ENCODE measurements at places on chromosomes 2 and 18.

GRCh38 chr2:60413069-60413813, 140.2 kb downstream of the BCL11A start:
- DNase-seq, result no peak

GRCh38 chr2:220521551-220521950, 894.1 kb downstream of the SLC4A3 start:
- no peak for DNase-seq

DNA sequence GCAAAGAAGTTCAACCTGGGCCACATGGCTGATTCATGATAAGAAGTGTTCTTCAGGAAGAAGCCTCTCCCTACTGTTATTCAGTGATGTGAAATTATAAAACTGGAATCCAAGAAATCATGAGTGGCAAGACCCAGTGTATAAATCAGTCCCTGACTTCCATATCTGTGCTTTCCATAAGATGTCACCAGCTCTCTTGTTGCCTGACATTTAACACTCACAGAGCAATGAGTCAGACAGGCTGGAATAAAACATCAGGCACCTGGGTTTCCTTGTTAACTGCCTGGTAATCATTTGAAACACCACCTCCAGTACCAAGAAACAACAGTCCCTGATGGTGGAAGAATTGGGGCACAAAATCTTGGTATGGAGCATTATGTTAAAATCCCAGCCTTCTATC, 76.1 kb downstream of the SCG2 start:
- DNase-seq, result no peak

DNA sequence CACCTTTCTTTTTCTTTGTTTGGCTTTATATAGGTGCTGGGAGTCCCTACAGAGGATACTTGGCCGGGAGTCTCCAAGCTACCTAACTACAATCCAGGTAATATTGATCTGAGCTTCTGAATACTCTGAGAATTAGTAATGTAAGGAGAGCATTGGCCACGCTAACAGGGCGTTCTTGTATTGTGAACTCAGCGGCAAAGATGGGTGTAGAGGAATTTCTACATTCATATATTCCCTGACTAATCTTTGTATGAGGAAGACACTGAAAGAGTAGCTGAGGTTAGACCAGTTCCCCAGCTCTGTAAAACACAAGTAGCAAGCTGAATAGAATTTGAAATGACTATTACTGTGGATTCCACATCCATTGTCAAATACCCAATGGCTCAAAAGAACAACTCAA, 48.5 kb downstream of the CDK15 start:
- DNase-seq, result no peak

DNA sequence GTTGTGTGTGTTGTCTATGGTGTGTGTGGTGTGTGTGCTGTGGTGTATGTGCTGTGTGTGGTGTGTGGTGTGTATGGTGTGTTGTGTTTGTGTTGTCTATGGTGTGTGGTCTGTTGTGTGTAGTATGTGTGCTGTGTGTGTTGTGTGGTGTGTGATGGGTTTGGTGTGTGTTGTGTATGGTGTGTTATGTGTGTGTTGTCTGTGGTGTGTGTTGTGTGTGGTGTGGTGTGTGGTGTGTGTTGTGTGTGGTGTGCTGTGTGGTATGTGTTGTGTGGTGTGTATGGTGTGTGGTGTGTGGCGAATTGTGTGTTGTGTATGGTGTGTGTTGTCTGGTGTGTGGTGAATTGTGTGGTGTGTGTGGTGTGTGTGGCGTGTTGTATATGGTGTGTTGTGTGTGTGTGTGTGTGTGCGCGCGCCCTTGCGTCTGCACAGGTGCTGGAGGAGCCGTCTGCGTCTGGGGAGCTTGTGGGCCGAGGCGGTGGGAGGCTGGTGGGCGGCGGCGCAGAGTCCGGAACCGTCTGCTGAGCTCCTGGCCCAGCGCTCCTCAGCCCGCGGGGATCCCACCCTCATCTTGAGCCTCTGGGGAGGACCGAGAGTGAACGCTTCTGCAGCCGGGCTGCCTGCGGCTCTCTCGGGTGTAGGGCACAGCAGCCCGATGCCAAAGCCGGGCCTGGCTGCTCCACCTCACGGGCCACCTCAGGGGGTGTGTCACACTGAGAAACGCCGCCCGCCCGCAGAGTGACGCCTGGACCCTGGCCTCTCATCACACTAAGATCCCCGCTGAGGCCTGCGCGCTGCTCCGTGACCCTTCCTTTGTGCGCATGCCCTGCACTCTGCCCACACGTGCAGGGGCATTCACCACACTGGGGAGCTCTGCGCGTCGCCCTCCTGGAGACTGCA, 8.8 kb upstream of the ADI1 start:
- no peak for DNase-seq

GRCh38 chr2:123434546-123435395, 590.3 kb upstream of the CNTNAP5 start:
- no peak for DNase-seq

- DNase-seq, result no peak
Measured at GRCh38 chr2:182821182-182821581, 45.3 kb downstream of the FRZB start.

GRCh38 chr2:238950551-238950950, 102.7 kb downstream of the TWIST2 start:
- no peak for DNase-seq

GRCh38 chr2:115412501-115412900, 970.1 kb downstream of the DPP10 start:
- no peak for DNase-seq
